Transverse colon (tissue), 4 donors: ENCODE measurements at places on chromosomes 4 and X. TPM values are rescaled to one million over a fixed set of nuclear protein-coding genes. Genes with fewer than 3 reads are reported as not detected.

DNA sequence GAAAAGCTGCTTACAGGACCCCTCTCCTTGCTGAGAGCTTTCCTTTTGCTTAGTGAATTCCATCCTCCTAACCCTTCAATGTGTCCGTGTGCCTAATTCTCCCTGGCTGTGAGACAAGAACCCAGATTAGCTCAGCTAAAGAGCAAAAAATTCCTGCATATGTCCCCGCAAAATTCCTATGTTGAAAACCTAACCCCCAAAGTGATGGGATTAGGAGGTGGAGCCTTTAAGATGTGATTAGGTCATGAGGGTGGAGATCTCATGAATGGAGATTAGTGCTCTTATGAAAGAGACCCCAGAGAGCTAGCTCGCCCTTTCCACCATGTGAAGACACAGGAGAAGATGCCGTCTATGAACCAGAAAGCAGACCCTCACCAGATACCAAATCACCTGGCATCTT, 503.0 kb upstream of the DIAPH2 start:
- DNase-seq = no peak

DNA sequence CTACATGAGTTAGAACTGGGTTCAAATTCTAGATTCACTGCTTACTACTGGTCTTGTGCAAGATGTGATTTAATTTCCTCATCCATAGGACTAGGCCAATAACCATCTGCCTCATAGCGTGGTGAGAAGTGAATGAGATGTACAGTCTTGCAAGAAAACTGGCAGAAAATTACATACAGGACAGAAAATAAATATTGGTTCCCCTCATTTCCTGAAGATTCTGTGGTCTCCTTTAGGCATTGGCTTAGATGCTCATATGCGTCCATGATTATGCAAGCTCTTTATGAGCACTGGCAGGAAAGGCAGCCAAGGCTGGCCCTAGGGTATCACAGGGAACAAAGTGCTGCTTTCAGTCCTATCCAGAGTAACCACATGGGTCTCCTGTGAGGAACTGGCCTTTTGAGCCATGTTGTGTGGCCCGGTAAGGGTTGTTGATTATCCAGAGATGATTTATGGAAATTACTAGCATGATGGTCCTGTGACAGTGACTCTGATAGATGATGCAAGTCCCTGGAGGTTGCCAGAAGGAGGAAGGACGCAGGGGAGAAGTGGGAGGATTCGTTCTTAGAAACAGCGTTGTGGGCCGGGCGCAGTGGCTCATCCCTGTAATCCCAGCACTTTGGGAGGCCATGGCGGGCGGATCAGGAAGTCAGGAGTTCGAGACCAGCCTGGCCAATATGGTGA, 9.9 kb upstream of the MOB1B start:
- DNase-seq = peak; percentile 12

- peak; percentile 48 for DNase-seq
Observed at GRCh38 chr4:113682730-113683537, 78.6 kb downstream of the CAMK2D start.

The ASMT gene
- total RNA-seq = not detected

GRCh38 chrX:6266041-6266440, 37.4 kb upstream of the NLGN4X start:
- no peak for DNase-seq

- no peak for DNase-seq
Observed at GRCh38 chrX:19839770-19840254, 47.6 kb downstream of the SH3KBP1 start.

- peak; percentile 55 for DNase-seq
Observed at GRCh38 chr4:80072228-80072743, 743 bp downstream of the ANTXR2 start.

The ARL9 gene
- not detected for total RNA-seq

The COL4A5 gene
- total RNA-seq = 3.2 TPM

The CACNA1F gene
- 0.96 TPM for total RNA-seq

The RIBC1 gene
- total RNA-seq = 1.1 TPM

The PCDH10 gene
- total RNA-seq = 0.60 TPM

- DNase-seq = no peak
Observed at GRCh38 chr4:119028296-119028695, 107.3 kb upstream of the MYOZ2 start.

The MAGEB2 gene
- not detected for total RNA-seq
